ENCODE measurements at places on chromosomes 2 and 18.

GRCh38 chr2:207203056-207203455 lies 37.3 kb upstream of the KLF7 start:
- DNase-seq: no peak

- DNase-seq: no peak
Measured at GRCh38 chr2:15933184-15933845, 7.0 kb upstream of the MYCN start.

DNA sequence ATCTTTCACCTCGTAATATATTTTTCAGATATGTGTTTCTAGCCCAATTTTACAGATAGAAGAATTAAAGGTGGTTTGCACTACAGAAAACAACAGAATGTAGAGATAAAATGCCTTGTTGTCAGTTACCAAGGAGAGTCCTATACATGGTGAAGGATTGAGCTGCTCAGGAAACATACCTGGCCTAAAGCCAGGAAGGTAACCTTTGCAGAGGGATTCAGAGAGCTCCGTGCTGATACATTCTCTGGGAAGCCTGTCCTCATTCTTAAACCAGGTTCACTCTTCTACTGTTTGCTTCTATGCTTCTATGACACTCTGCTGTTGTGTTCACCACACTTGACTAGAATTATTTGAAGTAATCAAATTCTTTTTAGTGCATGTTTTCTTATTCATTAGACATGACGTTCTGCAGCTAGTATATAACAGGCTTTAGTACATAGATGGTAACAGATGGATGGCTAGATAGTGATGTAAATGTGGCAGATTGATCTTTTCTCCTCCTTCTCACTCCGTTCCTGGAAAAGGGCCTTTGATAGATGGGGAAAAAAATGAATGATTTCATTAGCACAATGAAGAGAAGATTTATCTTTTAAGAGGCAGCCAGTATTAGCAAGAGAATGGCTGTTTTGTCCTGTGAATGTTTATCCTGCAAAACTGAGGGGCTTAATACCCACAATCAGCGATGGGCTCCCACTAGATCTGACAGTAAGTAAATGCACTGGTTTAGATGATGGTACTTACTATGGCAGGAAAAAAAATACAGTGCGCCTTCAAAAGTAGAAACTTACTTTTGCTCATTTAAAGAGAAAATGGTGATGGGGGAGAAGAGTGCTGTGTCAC lies 589.6 kb upstream of the FAM98A start:
- no peak for DNase-seq

- no peak for DNase-seq
Measured at GRCh38 chr2:159853101-159853500, 55.1 kb upstream of the CD302 start.

DNA sequence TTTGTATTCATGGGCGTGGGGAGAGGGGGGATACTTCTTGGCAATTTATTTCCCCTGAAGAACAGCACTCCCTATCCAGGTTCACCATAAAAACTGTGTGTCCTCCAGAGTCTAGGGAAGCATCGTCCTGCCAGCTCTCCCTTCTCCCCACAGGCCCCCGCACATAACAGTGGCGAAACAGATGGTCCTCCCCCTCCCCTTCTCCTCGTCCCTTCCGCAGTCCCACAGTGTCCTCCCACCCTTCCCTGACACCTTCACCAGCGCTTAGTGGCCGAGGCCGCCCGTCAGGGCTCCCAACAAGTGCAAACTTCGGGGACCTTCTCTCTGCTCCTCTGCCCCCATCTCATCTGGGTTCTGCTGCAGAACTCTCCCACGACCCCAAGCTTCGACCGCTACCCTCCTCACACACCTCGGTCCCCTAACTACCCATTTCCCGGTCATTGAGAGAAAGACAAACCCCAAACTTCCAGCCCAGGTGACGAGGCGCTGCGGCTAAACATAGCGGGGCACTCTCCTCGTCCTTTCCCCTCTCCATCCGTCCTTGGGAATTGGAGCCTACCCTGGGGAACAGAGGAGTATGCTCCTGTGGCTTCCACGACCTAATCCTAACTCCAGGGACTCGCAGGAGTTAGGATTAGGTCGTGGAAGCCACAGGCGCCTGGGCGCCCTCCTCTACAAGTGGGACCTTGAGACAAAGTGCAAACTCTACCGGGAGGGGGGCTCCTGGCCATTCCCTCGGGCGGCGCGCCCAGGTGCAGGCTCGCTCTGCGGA lies 971 bp downstream of the ZNF385B start:
- no peak for DNase-seq

DNA sequence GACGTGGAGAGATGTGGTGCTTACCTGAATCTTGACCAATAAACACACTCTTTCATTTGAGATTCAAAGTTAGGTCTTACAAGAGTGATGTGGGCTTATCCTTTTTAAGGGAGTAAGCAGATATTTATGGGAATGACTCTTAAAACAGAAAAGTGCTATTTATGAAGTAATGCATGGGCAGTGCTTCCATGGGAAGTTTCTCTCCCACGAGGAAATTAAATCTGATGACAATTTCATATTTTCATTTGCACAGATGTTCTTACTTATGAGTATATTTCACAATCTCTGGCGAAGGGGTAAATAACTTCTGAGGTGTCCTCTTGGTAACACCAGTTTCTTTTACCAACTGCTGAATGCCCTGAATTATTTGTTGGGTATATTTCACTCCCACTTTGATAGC lies 21.0 kb downstream of the PNPT1 start:
- DNase-seq: no peak

DNA sequence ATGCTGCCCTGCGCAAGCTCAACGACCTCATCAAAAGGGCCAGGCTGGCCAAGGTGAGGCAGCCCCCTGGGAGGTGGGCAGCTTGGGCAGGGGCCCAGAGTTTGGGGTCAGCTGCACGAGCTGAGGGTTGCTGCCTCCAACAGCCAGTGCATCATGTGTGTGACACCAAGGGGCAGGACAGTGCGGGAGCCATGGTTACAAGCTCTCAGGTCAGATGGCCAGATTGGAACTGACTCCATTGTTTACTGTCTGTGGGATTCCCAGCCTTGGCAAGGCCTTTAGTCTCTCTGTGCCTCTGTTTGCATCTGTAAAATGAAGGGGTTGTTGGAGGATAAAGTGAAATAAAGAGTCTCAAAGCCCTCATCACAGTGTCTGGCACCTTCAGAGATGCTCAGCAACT lies 26.9 kb downstream of the EHD3 start:
- DNase-seq: no peak

DNA sequence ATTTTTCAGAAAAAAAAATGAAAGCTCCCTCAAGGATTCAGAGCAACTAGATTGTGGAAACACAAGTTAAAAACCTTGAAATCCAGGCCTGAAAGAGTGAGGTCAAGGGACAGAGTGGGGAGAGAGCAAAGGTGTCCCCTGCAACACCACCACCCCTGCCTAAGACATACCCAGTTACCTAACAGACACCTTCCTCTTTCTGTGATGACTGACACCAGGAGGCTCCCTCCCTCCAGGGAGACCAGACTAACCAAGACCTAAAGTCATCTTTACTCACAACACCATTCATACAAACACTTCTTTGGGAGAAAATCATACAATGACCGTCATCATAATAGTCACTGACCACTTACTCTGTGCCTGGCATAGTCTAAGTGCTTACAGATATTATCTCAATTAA lies 151.8 kb upstream of the NABP1 start:
- no peak for DNase-seq

GRCh38 chr2:226905718-226906117 lies 69.9 kb downstream of the RHBDD1 start:
- DNase-seq: no peak

GRCh38 chr2:52336951-52337350 lies 1305.0 kb upstream of the NRXN1 start:
- no peak for DNase-seq

GRCh38 chr2:37326866-37327634 lies 2.4 kb upstream of the PRKD3 start:
- DNase-seq: no peak

- DNase-seq: no peak
Measured at GRCh38 chr2:159807183-159808031, 9.4 kb upstream of the CD302 start.

DNA sequence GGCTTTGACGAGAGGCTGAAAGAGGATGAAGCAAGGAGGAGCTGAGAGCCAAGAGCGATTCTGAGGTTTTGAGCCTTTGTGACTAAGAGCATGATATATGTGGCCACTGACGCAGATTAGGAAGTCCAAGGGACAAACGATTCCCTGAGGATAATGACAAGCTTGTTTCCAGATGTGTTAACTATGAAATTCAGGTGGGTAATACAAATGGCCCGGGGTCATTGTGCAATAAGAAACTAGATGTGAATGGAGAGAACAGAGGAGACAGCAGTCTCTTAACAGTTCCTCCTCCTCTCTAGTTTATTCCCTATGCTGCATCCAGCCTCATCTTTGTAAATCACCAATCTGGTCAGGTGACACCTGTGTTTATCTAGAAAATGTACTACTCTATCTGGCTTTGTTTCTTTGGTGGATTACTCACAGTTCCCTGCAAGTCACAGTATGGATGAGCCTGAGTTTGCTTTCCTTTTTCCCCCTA lies 84.2 kb downstream of the SOCS6 start:
- peak; percentile 69 for DNase-seq

GRCh38 chr2:168210895-168211570 lies 36.4 kb downstream of the STK39 start:
- DNase-seq: peak; percentile 70

GRCh38 chr2:7601990-7602389 lies 684.8 kb downstream of the RNF144A start:
- DNase-seq: no peak

GRCh38 chr2:29304399-29305060 lies 189.3 kb downstream of the CLIP4 start:
- DNase-seq: no peak

DNA sequence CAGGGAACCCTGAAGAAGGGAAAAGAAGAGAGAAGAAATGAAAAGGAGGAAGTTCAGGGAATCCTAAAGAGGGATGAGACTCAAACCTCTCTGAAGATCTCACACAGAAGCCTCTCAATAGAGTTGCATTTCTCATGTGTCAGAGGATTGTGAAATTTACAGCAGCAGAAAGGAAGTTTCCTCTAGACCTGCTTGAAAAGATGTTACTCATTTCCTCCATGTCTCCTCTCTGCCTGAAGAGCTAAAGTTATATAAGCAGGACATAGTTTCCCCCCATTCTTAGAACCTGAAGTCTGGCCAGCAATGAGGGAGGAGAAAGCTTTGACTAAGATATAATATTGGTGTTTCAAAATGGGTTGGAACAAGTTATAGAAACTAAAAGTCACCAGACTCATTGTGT lies 1155.6 kb downstream of the LRP1B start:
- no peak for DNase-seq

DNA sequence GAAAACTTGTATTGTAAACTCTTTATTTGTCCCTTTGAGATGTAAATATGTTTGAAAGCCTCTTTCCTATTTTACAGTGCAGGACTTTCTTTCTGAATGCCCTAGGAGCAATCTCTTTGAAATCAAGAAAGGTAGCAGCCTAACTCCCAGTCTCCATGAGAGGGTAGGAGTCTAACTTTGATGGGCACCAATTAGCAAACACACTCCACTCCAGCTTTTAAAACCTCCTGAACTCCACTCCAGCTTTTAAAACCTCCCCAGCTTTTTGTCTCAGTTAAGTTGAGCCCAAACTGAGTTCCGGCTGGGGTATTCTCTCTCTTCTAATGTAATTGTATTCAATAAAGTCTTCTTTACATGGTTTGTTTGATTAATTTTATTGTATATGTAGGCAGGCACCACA lies 493.7 kb upstream of the CDH7 start:
- no peak for DNase-seq

DNA sequence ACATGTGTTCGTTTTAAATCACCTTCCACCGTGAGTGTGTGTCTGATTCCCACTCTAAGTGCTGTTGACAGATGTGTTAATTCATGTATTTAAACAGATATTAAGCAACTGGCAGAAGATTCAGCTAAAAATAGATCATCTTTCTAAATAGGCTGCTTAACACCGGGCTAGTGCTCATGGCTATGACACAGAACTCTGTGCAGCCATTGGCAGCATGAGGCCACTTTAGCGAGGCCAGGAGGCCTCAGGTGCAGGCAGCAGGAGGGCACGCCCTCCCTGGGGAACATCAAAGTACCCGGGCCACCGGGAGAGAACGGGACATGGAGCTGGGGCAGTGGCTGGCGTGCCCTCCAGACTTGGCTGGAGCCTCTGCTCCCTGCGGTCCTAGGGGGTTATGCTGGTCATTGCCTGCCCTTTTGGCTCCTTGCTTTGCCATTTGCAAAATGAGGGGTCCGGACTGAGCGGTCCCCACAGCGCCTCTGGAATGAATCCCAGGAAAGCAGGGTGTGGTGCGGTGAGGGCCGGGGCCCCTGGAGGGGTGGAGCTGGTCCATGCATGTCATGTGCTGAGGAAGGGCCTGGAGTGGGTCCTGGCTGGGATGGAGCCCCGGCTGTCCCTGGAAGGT lies 62.8 kb upstream of the HDAC4 start:
- DNase-seq: no peak

GRCh38 chr2:168050377-168050776 lies 197.0 kb downstream of the STK39 start:
- DNase-seq: no peak

GRCh38 chr2:209519271-209519670 lies 95.4 kb downstream of the MAP2 start:
- no peak for DNase-seq

DNA sequence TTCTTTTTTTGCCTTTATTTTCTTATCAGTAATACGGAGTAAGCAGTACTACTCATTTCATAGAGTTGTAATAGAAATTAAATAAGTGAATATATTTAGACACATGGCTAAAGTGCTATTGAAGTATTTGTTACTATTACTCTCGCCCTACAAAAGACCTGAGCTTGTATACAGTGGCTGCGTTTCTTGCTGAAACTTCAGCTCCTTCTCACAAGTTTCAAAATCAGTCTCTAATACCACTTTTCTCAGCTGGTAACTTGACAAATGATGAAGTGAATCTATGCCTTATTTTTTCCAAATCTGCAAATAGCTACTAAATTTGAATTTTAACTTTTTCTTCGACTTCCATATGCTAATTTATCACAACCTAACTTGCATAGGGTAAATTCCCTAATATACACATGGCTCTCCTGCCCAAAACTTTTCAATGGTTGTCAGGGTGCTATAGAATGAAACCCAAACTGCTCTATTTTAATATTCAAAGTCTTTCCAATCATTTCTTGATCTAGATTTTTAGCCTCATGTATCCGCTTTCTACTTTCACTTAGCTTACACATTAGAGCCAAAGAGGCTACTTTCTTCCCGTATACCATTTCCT lies 347.8 kb upstream of the GULP1 start:
- no peak for DNase-seq

DNA sequence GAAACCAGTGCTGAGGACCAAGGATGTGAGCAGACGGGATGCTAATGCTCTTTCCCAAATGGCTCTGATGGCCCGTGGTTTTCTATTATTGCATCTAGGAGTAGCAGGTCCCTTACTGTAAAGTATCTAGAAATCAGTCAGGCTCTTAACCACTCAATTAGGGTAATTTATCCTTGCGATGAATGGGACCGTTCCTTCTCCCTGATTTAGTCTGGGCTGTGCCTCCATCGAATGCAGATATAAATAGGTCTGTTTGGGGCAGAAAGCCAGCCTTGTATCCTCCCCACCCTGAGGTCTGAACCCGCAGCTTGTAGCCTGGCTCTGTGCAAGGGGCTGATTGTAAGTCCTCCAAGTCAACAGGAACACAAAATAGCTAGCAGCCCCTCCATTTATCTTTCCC lies 9.5 kb upstream of the SMARCAL1 start:
- DNase-seq: no peak
